ENCODE measurements at places on chromosomes 7 and 10. TPM values are rescaled to one million over a fixed set of nuclear protein-coding genes. Genes with fewer than 3 reads are reported as not detected.

Gene RNF133
- total RNA-seq = 0.24 TPM

Gene PLAC9
- 5.0 TPM for total RNA-seq

Gene MSMB
- 0.64 TPM for total RNA-seq

Gene NXPH1
- total RNA-seq = not detected

Gene CLCN1
- total RNA-seq = 0.68 TPM

Gene MOGAT3
- total RNA-seq = not detected

Gene ZKSCAN5
- total RNA-seq = 3.3 TPM

Gene LOXL4
- total RNA-seq = 1.1 TPM

Gene PLPP4
- total RNA-seq = not detected

Gene PALD1
- total RNA-seq = 4.6 TPM

Gene BBS9
- total RNA-seq = 8.8 TPM

Gene PDE6C
- total RNA-seq = not detected

Gene MPP7
- 53.6 TPM for total RNA-seq
